ENCODE measurements at places on chromosomes 6 and 20. TPM values are rescaled to one million over a fixed set of nuclear protein-coding genes. Genes with fewer than 3 reads are reported as not detected.
A peak's percentile ranks its signal among the peaks of the same experiment; 100 is the strongest.

The MTHFD1L gene
- polyA plus RNA-seq = 11.7 TPM

The SAMD10 gene
- polyA plus RNA-seq = 5.0 TPM

The SMLR1 gene
- polyA plus RNA-seq = 48.7 TPM

The ESR1 gene
- polyA plus RNA-seq = 0.63 TPM

The ACSS1 gene
- 102 TPM for polyA plus RNA-seq

The ENPP1 gene
- polyA plus RNA-seq = 9.5 TPM

The SLC35D3 gene
- polyA plus RNA-seq = 0.49 TPM

The DSP gene
- polyA plus RNA-seq = 153 TPM

GRCh38 chr20:858011-858410 is 24.5 kb downstream of the FAM110A start:
- no peak for DNase-seq

- DNase-seq = no peak
These were observed 11.6 kb downstream of the PDCD2 start for GRCh38 chr6:170572704-170573466.

DNA sequence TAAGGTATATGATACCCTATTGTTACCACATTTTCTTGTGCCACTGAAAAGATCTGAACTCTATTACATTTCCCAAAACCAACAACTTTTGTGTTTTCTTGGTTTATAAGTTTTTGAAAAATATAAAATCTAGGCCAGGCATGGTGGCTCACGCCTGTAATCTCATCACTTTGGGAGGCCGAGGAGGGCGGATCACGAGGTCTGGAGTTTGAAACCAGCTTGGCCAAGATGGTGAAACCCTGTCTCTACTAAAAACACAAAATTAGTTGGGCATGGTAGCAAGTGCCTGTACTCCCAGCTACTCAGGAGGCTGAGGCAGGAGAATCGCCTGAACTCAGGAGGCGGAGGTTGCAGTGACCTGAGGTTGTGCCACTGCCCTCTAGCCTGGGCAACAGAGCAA is 34.3 kb downstream of the SAMHD1 start:
- no peak for DNase-seq

DNA sequence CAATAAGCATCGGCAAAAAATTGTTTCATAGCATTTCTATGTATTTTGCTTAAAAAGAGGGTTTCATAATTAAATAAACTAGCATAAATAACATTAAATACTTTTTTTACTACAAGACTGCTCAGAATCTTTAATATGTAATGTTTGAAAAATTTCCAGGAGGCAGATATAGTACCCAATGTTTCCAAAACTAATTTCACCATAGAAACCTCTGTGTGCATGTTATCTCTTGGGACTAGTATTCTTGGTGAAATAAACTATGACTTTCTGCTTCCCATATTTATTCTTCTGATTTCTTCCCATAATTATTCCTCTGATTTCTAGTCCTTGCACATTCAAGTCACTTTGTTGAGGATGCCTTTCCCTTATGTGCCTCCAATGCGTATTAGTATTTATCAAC is 94.5 kb downstream of the PTPRK start:
- DNase-seq = no peak

DNA sequence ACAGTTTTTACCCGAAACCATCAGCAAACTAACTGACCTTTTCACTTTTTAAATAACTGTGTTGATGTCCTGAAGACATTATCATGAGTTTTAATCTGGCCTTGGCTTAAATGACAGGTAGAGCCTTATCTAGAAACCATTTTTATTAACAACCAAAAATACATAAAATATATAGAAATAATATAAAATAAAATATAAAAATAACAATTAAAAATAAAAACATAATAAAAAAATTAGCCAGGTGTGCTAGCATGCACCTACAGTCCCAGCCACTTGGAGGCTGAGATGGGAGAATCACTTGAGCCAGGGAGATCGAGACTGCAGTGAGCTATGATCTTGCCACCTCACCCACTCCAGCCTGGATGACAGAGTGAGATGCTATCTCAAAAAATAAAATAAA is 21.6 kb downstream of the HMGN3 start:
- DNase-seq = no peak

- no peak for DNase-seq
These were observed 197.6 kb upstream of the THBS2 start for GRCh38 chr6:169451065-169451838.

DNA sequence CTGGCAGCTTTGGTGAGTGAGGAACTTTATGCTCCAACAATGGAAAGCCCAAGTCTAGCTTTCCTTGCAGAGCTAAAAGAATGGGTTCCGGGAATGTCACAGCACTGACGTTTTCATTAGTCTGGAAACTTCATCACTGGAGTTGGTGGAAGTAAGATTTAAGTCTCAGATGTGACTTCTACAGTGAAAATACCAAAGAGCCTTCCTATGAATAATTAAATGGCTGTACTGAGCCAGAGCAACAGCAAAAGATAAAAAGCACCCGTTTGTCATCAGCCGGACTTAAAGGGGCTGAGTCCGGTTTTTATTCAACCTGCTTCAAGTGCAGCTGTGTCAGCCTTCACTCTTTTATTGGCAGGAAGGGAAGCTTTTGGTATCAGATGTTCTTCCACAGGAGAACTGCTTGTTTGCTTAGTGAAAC is 46.5 kb upstream of the SHLD1 start:
- DNase-seq = peak; percentile 22

DNA sequence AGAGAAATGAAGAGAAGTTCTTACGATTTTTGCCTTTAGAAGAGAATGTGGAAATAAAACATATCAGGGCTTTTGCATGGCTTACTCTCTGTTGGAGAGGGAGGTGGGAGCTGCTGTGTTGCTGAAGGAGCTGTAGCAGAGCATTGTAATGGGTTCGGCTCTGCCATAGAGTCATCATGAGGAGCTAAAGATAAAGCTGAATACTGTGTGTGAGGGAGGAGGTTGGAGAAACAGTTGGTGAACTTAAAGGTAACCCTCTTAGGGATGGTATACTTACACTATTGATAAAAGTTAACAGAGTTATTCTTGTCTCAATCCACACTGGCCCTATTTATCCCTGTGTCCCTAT is 34.8 kb downstream of the CTNNBL1 start:
- no peak for DNase-seq

- DNase-seq = no peak
These were observed 34.7 kb downstream of the KIF25 start for GRCh38 chr6:168032005-168032760.

GRCh38 chr20:58458342-58459057 is 56.7 kb downstream of the APCDD1L start:
- DNase-seq = no peak

GRCh38 chr6:89989742-89990141 is 95.5 kb downstream of the GJA10 start:
- no peak for DNase-seq

DNA sequence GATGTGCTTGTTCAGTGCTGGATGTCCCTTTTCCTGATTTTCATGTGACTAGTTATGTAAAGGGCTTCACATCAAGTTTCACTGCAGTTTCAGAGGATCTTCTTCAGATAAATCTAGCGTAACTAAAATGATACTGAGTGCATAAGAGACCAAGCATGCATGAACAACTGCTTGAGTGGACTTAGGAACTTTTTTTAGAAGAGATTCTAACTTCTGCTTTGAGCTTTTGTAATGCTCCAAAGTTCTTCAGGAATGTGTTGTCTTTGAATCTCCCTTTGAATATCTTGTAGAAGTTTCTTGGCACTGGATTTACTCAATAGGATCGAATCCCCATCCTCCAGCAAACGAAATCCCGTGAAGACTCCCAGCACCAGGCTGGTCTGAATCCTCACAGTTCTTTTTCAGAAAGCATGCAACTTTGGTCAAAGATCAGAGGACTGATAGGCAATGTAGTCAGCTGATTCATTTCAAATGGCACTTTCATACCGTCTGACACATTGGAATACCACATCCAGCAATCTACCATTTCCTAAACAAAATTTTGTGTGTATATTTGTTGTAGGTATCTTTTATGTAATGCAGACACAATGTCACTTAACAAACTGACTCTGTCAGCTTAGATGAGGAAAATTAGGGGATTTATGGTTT is 33.2 kb downstream of the ENPP1 start:
- no peak for DNase-seq

GRCh38 chr6:43840490-43841218 is 70.6 kb downstream of the VEGFA start:
- no peak for DNase-seq

DNA sequence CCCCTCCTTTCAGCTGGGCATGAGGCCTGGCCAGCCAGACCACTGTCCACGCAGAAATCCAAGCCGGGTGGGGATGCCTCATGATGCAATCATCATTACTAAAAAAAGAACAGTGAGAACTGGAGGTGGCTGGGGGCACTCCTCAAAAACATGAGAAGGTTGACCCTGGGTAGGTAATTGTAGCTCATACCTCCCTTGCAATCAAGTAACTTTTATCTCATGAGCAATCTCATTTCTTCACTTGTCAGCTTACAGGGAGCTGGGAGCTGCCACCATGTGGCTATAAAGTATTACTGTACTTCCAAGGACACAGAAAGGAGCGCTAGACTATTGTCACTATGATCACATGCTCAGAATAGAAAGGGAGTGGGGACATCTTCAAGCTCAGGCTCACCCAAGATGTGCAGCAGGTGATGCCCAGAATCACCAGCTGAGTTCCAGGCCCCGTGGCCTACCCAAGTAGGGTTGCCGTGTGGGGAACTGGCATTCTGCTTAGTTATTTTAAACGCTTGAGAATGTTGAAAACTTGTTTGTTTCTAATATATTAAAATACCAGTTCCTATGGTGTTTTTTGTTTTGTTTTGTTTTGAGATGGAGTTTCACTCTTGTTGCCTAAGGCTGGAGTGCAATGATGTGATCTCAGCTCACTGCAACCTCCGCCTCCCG is 3.0 kb upstream of the CDH26 start:
- no peak for DNase-seq

DNA sequence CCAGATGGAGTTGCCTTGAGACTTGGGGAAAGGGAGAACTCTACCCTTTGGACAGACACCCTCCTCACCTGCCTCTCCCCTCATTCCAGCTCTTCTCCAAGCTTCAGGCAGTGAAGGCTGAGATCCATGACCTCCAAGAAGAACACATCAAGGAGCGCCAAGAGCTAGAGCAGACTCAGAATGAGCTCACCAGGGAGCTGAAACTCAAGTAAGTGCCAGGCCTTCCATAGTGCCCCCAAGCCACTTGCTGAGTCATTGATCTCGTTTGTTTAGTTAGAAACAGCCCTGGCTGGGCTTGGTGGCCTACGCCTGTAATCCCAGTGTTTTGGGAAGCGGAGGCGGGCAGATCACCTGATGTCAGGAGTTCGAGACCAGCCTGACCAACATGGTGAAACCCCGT is 39.2 kb downstream of the KIF3B start:
- DNase-seq = no peak

DNA sequence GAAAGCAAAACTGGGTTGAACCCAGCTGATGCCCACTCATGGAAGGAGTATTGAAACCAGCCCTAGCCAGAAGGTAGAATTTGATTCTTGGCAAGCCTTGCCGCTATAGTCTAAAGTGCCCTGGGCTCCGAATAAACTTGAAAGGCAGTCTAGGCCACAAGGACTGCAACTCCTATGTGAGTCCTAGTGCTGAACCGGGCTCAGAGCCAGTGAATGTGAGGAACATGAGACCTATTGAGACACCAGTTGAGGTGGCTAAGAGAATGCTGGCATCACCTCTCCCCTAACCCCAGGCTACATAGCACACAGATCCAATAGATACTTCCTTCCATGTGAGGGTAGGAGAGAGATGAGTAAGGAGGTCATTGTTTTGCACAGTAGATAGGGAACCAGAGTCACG is 3.5 kb upstream of the DEFB110 start:
- DNase-seq = no peak

DNA sequence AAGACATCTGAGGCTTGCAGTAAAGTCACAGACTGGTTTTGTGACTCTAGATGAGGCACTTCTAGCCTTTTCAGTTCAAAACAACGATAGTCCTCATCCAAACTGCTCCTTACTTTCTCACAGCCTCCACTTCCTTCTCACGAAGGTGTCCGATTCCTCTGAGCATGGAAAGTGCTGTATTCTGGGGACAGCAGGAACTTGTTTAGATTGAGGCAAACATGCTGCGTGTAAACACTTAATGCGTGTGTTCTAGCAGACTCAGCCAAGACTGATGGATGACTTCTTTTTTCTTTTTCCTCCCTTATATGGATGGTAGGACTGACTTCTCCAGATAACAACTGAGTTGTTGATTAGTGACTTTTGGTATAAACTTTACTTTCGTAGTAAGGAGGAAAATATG is 80.2 kb upstream of the PRDM1 start:
- DNase-seq = no peak

- peak; percentile 44 for DNase-seq
These were observed 231.9 kb downstream of the PKHD1 start for GRCh38 chr6:51855310-51856082.

GRCh38 chr6:22141241-22141745 is 155.5 kb downstream of the PRL start:
- DNase-seq = no peak

DNA sequence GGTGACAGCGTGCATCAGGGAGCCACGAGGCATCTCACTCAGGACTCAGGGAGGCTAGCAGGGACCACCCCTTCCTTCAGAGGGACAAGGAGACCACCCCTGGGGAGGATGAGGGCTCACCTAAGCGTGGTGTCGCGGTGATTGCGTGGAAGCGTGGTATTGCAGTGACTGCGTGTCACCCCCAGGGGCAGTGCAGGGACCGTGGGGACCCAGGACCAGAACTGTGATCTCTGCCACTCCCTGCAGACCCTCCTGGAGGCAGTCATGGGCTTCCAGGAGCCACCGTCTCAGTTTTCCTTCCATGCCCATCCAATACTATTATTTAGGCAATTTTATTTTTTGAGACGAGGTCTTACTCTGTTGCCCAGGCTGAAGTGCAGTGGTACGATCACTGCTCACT is 147.1 kb downstream of the TAF4 start:
- DNase-seq = no peak

DNA sequence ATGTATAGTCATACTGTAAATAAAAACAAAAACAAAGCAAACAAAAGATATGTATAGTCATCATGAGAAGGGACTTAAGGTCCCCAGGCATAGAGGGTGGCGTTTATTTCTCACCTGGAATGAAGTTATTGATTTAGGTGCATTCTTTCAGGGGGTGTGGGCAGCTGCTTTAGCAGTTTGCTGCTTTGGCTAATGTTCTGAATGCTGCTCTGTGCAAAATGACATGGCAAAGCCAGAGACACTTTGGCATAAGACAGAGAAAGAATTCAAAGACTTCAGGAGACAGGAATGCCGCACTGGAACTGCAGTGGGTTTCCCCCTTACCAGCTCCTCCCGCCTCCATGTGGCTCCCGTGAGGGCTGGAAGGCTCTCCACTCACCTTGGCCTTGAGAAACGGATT is 36.4 kb upstream of the NELFCD start:
- no peak for DNase-seq

DNA sequence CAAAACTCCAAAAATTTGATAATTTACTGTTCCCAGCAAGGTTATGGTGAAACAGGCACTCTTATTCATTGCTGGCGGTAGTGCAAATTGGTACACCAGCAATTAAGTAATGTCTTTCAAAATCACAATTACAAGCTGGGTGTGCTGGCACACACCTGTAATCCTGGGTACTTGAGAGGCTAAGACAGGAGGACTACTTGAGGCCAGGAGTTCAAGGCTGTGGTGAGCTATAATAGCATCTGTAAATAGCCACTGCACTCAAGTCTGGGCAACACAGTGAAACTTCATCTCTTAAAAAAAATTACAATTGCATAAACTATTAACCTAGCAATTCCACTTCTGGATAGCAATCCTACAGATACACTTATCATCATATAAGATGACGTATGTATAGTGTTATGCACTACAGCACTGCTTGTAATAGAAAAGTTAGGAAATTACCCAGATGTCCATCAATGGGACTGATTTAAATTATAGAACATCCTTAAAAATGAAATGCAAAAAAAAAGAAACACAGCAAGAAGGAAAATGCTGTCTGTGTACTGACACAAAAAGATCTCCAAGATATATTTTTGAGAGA is 31.4 kb downstream of the NCOA6 start:
- DNase-seq = no peak
